ENCODE measurements at places on chromosomes 7 and 10.

GRCh38 chr7:120867932-120868331, 10.0 kb upstream of the TSPAN12 start:
- DNase-seq: no peak
- H3K4me1 ChIP-seq: no peaks in the 10 kb centered on the region
- peaks cover 14% of the 10 kb centered on the region for H3K27me3 ChIP-seq
- no peak overlapping the region for H3K4me3 ChIP-seq

DNA sequence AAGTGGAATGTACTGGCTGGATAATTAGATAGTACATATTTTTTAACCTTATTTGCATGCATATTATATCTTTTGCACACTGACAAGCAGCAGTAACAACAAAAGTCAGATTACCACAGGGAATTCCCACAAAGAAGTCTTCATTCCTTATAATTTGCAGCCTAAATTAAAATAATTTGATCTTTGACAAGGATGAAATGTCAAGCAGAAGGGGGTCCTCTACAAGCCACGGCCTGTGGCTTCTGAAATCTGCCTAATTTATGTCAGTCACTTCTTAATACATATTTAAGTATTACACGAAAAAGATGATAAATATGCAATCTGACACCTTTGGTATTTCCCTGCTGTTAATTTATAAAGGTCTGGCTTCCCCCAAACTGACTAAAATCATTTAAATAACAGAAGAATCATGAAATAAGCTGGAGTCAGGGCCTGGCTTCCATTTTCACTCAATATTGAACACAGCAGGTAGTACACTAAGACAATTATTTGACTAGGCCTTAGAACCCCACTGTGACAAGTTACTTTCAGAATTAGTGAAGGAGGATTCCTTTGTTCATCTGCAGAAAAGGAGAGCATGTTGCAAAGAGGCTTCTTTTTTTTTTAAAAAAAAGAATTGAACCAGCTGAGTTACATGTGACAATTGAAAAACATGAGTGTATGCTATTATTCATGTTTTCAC, 351.1 kb upstream of the ETV1 start:
- no peak for DNase-seq
- no peaks in the 10 kb centered on the region for H3K36me3 ChIP-seq
- no peak overlapping the region for H3K27ac ChIP-seq
- no peaks in the 10 kb centered on the region for H3K27me3 ChIP-seq
- no peaks in the 10 kb centered on the region for H3K4me1 ChIP-seq

GRCh38 chr7:2771274-2771731, 72.8 kb downstream of the GNA12 start:
- no peak overlapping the region for H3K4me3 ChIP-seq
- peaks cover 50% of the 10 kb centered on the region for H3K4me1 ChIP-seq
- no peaks in the 10 kb centered on the region for H3K27me3 ChIP-seq
- DNase-seq: no peak
- peak overlapping the region; percentile 35 for H3K27ac ChIP-seq
- H3K36me3 ChIP-seq: peaks cover 30% of the 10 kb centered on the region

DNA sequence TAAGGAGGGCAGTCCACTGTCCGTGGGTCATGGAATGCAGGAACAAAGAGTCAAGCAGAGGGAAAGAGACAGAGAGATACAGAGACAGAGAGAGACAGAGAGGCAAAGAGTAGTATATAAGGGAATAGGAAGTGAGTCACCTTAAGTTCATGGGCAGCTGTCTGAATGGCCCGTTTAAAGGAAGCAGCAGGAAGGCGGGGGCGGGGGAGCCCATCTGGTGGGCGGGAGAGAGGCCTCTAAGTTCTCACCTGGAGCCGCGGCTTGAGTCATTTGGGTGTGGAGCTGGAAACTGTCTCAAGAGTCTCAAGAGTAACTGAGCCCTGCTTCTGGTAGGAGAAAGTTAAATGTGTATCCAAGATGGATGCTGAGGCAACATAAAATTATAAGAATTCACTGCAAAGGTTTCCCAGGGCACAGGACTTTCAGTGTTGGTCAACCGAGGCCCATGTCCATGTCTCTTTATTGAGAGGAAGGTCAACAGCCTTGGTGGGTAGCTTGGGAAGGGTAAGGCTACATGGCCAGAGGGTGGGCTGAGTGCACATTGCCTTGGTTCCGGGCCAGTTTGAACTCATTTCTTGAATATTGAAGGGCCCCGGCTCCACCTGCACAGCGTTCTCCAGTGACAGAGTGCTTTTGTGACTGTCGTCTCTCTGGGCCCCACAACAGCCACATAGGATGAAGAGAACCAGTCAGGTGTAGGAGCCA, 85.5 kb upstream of the CACUL1 start:
- H3K4me1 ChIP-seq: no peaks in the 10 kb centered on the region
- no peak for DNase-seq
- H3K4me3 ChIP-seq: no peak overlapping the region
- no peaks in the 10 kb centered on the region for H3K36me3 ChIP-seq
- no peak overlapping the region for H3K27ac ChIP-seq

DNA sequence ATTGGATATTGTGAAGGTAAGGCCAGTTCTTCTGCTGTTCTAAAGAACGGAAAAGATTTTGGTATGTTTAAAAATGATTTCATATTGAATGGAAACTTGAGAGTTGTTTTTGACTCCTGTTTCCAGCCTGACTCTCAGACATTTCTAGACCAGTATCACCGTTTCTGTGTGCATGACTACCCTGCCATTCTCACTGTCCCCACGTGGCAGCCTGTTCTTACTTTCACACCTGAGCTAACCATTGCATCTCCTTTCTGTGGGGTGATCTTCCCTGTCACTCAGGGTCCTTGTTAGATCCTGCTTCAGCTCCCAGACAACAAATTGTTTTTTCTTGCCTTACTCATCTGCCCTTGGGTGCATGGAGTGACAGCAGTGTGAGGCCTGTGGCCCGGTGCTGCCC, 38.9 kb downstream of the GLRX3 start:
- peaks cover 71% of the 10 kb centered on the region for H3K36me3 ChIP-seq
- no peak for DNase-seq
- H3K4me1 ChIP-seq: peaks cover 7% of the 10 kb centered on the region

DNA sequence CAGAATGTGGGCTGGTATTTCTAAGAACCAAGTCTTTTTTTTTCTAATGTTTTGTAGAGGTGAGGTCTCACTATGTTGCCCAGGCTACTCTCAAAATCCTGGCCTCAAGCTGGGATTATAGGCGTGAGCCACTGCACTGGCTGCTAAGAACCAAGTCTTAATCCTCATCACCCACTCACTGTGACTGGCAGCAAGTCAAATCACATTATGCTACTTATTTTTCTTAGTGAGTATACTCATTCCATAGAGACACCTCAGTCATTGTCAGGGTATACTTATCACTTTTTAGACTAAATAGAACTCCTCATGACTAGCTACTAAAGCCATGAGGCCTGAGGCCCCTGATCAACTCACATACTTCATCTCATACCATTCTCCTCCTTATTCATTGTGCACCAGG, 116.1 kb downstream of the STRA8 start:
- no peaks in the 10 kb centered on the region for H3K27me3 ChIP-seq
- no peak overlapping the region for H3K4me3 ChIP-seq
- no peak for DNase-seq
- no peak overlapping the region for H3K27ac ChIP-seq

GRCh38 chr7:115953592-115954255, 76.8 kb downstream of the TFEC start:
- H3K27ac ChIP-seq: no peak overlapping the region
- no peaks in the 10 kb centered on the region for H3K36me3 ChIP-seq

GRCh38 chr7:100867040-100867775, at the start of gene TRIP6:
TSS of gene TRIP6 (plus strand) at chr7:100867387. CDS start at chr7:100867498, 111 bp downstream.
- peaks cover 30% of the 10 kb centered on the region for H3K36me3 ChIP-seq
- peak within 1 kb of the TSS; percentile 85 for H3K4me3 ChIP-seq
- no peaks in the 10 kb centered on the region for H3K27me3 ChIP-seq
- H3K4me1 ChIP-seq: peaks cover 22% of the 10 kb centered on the region
- H3K27ac ChIP-seq: peak within 1 kb of the TSS; percentile 85
- no peak for DNase-seq

DNA sequence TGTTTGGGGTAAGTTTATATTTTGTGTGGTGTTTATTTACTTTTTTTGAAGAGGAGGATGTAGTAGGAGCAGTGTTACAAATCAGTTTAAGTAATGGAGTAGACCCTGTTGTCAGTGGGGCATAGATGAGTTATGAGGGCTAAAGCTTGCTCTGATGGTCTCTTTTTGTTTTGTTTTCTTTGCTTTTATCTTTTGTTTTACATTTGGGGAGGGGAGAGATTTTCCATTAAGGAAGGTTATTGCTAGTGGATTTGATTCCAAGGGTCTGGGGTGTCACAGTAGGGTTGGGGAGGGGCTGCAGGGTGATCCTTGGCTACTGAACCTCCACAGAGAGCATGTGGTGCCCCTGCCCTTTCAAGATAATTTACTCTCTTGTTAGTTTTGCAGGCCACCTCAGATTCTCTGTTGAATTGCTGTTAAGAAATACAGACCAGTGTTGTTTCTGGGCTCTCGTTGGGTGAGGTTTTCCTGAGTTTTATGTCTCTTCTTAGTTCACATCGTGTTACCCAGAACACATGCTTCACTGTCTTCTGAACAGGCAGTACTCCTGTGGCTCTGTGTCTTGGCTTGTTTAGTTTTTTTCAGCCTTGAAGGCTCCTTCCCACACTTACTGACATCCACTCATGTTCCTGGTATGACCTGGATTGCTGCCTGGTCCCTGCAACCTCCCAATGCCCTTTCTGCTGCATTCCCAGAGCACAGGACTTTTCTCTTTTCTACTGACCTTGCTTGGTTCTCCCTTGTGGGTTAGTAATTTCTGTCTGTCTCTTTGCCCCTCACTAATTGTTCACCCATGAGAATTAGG, 4.2 kb downstream of the KIFBP start:
- DNase-seq: no peak
- no peak overlapping the region for H3K27ac ChIP-seq
- H3K36me3 ChIP-seq: peaks cover 5% of the 10 kb centered on the region
- no peak overlapping the region for H3K4me3 ChIP-seq
- H3K4me1 ChIP-seq: peaks cover 43% of the 10 kb centered on the region
- no peaks in the 10 kb centered on the region for H3K27me3 ChIP-seq

GRCh38 chr7:133678137-133678814, 425.4 kb downstream of the EXOC4 start:
- no peak overlapping the region for H3K27ac ChIP-seq
- H3K27me3 ChIP-seq: no peaks in the 10 kb centered on the region
- H3K4me1 ChIP-seq: no peaks in the 10 kb centered on the region
- H3K4me3 ChIP-seq: no peak overlapping the region
- peaks cover 6% of the 10 kb centered on the region for H3K36me3 ChIP-seq
- no peak for DNase-seq

DNA sequence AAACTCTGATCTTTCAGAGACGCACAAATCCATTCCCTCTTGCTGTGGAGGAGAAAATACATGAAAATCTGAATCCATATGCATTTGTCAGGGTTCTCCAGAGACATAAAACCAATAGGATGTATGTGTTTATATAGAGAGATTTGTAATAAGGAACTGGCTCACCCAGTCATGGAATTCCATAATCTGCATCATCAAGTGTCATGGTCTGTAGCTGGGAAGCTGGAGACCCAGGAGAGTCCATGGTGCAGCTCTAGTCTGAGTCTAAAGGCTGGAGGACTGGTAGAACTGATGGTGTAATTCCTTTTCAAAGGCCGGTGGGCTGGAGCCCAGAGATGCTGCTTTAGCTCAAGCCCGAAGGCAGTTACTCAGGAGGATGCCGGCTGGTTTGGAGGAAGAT, 134.0 kb downstream of the TCF7L2 start:
- H3K27ac ChIP-seq: no peak overlapping the region
- peaks cover 8% of the 10 kb centered on the region for H3K27me3 ChIP-seq
- H3K4me1 ChIP-seq: no peaks in the 10 kb centered on the region
- no peak overlapping the region for H3K4me3 ChIP-seq
- DNase-seq: no peak
- H3K36me3 ChIP-seq: no peaks in the 10 kb centered on the region

DNA sequence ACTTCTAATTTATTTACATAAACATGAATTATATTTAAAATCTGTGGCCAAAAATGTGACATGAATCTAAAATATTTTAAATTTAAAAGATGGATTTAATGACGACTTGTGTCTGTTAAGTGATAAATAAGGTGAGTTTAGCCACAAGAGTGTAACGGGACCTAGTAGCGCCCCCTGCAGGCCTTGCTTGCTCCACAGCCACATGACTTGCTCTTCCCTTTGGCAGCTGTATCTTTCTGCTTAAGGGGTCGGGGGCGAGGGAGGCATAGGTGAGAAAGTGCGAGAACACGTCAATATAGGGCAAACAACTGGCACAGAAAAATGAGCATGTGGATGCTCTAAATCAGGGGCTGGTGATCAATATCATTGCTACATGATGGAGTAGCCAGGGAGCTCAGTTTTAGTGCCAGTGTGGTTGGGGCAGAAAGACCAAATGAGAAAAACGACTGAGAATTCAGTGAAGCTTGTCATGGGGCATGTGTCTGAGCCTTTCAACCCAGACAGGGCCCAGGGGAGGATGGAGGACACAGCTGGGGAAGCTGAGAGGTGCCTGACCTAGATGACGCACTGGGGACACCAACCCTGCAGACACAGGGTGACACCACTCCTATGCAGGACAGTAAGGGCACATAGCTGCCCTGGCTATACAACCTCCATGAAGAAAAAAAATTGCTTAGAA, 49.8 kb downstream of the PAXIP1 start:
- no peaks in the 10 kb centered on the region for H3K4me1 ChIP-seq
- no peak overlapping the region for H3K27ac ChIP-seq
- H3K4me3 ChIP-seq: no peak overlapping the region
- H3K27me3 ChIP-seq: no peaks in the 10 kb centered on the region

- no peak for DNase-seq
- no peak overlapping the region for H3K27ac ChIP-seq
- no peaks in the 10 kb centered on the region for H3K4me1 ChIP-seq
These were observed 553.8 kb downstream of the GLRX3 start for GRCh38 chr10:130689743-130690626.

- H3K4me1 ChIP-seq: peaks cover 12% of the 10 kb centered on the region
- DNase-seq: no peak
- H3K36me3 ChIP-seq: peaks cover 23% of the 10 kb centered on the region
These were observed 181.1 kb upstream of the ASAH2 start for GRCh38 chr10:50432211-50433009.

GRCh38 chr7:152673897-152674296, 2.0 kb downstream of the XRCC2 start:
- peaks cover 11% of the 10 kb centered on the region for H3K4me1 ChIP-seq
- H3K27ac ChIP-seq: no peak overlapping the region
- DNase-seq: no peak
- H3K36me3 ChIP-seq: peaks cover 3% of the 10 kb centered on the region

GRCh38 chr10:12259988-12260387, 64.0 kb downstream of the CDC123 start:
- H3K36me3 ChIP-seq: no peaks in the 10 kb centered on the region
- no peak overlapping the region for H3K4me3 ChIP-seq
- no peak overlapping the region for H3K27ac ChIP-seq
- peaks cover 32% of the 10 kb centered on the region for H3K4me1 ChIP-seq

DNA sequence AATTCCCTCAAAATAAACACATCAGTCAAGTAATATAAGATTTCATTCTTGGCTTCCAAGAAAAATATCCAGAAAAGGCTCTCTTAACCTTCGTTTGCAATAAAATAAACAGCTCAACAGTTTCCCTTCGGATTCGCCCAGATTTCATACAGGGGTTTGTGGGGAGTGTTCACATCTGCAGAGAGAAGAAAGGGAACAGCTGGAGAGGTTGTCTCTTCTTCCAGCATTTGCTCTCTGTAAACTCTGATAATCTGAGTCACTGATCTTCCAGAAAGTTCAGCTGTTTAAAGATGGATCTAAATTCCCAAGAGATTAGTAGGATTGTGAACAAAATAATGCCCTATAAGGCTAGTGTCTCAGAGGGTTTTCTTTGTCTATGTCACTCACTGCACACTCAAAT, 277.9 kb downstream of the HPSE2 start:
- H3K4me3 ChIP-seq: no peak overlapping the region
- H3K36me3 ChIP-seq: no peaks in the 10 kb centered on the region
- no peaks in the 10 kb centered on the region for H3K4me1 ChIP-seq

Data from activated B cell treated with CpG ODN at 0.5 μM for 24 hours (primary cell).